ENCODE measurements at places on chromosomes 11 and 22.

GRCh38 chr11:110463153-110463552, 33.4 kb downstream of the FDX1 start:
- no peak for DNase-seq

GRCh38 chr22:35821654-35822053, 104.0 kb downstream of the APOL5 start:
- no peak for DNase-seq

GRCh38 chr11:62713343-62713742, 5.9 kb downstream of the GNG3 start:
- DNase-seq = no peak

- no peak for DNase-seq
Measured at GRCh38 chr22:33658775-33659174, 261.5 kb downstream of the LARGE1 start.

DNA sequence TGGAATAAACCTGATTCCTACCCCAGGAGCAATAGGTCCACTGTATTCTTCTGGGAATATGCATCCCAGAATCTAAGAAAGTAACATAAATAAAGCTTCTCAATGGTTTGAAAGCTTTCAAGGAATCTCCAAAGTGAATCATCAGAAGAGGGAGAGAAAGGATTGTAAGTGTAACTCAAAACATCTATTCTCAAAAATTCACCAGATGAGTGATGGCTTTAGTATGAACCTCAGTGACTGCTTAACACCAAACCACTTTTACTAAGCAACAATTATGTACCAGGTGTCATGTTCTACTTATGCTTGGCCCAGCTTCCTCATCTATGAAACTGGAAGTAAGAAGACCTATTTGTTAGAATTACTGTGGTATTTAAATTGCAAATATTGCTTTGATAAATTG, 7.4 kb downstream of the RAB38 start:
- DNase-seq = no peak

- no peak for DNase-seq
Measured at GRCh38 chr22:49664371-49664881, 163.2 kb downstream of the BRD1 start.
